ENCODE measurements at places on chromosomes 12 and 14.

DNA sequence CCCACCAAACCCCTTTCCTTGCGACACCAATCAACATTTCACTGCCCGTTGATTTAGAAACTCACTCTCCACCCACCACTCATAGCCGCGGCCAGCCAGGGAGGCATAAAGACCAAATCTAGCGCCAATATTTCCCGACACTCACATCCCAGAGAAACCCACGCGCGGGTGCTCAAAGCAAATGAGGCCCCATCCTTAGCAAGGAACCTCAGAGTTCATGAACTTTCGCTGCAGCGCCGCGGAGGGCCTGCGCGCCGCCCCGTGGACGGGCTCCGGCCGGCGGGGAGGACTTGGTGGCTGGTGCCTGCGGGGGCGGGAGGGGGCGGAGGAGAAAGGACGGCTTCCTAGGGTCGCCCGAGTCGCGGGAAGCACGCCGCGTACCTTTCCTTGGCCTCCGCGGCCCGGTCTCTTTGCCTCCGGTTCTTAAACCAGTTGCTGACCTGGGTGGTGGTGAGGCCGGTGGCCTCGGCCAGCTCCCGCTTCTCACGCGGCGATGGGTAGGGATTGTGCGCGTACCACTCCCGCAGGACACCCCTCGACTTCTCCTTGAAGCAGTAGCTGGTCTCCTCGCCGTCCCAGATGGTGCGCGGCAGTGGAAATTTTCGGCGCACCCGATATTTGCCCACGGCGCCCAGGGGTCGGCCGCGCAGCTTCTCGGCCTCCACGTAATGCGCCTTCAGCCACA is 886 bp downstream of the SIX1 start:
- no peak for DNase-seq

GRCh38 chr12:8564656-8565055 is 24.0 kb upstream of the CLEC4E start:
- no peak for DNase-seq

- no peak for DNase-seq
These were observed 56.8 kb upstream of the CHST11 start for GRCh38 chr12:104399740-104400612.

DNA sequence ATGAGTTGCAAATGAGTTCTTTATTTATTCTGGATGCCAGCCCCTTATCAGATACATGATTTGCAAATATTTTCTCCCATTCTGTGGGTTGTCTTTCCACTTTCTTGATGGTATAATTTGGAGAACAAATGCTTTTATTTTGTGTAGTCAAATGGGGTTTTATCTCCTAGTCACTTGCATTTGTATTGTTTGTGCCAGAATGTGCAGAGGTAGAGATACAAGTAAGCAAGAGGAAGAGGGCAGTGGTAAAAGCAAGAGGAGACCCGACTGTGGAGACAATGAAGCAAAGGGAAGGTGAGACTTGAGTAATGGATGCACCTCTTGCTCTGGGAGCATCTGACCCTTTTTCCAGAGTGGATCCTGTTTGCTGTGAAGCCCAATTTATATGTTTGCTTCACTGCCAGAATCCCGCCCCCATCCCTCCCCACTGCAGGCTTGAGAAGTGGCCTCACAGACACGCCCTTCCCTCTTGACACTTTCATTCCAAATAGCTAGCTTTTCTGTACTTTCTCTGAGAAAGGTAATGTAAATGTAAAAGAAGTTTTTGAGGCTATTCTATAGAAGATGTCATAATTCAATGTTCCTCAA is 786 bp upstream of the PFKM start:
- DNase-seq, result no peak

DNA sequence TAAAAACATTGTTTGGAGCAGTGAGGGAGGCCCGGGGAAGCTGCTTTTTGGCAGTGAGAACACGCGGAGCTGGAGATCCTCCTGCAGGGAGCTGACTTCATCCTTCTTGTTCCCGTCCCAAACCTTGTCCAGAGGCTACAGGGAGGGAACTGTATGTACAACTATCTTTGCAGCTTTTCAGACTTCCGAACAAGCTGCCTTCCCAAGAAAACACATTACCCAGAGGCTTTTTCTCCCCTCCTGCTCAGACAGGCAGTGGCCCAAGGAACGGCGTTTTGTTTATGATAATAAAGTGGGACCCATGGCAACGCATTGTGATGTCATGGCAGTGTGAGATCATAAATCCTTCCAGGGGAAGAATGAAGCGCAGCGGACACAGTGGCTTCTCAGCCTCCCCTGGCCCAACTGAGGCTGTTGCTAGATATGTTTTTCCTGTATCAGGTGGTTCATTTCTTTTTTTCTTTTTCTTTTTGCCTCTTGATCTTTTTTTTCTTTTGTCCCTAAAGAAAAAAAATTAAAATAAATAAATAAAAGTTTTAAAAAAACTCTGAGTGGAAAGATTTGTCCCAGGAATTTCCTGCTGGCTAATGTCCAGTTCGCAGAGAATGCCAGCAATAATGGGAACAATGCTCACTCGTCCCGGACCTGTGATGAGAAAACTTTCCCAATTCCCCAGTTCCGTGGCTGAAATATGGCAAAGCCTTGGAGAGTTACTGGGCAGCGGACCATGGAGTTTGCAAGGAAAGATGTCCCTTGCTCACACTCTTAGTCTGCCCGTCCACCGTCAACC is 103.4 kb upstream of the MAP1LC3B2 start:
- DNase-seq, result no peak

DNA sequence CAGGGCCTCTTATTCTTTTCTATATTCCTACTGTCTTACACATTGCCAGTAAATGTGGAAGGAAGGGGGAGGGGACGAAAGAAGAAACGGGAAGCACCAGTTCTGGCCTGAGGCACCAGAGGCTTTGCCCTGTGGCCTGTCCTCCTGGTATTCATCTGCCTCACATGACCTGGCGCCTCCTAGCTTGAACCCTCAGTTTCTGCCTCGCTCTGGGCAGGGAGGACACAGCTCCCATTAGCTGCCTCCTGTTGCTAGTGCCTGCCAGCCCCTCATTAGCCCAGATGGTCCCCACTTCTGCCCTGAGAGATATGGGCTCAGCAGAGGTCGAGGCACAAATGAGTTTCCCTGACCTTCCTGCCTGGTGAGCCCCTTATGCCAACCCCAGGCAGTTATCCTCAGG is 3.0 kb upstream of the PLEKHG6 start:
- no peak for DNase-seq
